ENCODE measurements at places on chromosomes 7 and 10.

DNA sequence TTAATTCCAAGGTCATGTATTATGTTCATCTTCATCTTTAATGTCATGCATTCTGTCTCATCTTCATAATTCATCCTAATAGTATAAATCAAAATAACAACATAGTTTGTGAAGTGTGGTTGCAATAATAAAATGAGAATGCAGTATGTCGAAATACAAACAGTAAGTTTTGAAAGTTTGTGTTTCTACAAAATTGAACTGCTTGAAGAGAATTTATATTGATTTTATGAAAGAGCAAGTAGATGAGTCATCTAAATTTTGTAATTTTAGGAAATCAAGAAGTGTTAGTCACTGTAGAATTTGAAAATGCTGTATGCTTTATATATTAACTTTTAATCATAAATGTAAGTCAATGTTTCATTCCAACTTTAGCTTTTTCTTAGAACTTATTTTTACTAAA is 190.5 kb upstream of the PPP1R3A start:
- DNase-seq, result no peak

- no peak for DNase-seq
Observed at GRCh38 chr10:12384906-12385305, 35.6 kb downstream of the CAMK1D start.

DNA sequence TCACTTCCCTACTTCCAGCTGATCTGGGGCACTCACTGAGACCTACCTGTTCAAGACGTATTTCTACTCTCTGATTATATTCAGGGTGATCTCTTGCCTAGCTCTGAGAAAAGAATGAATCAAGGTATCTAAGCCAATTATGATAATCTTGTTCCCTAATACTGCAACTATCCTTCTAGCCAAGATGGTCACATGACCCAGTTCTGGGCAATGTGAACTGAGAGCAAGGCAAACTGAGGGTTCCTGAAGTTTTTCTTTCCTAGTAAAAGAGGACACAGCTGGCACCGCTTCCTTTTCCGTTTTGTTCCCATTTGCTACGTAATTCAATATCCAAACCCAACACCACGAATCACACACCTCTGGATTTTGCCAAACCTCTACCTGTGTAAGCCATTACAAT is 5.9 kb upstream of the GPAM start:
- DNase-seq, result no peak

DNA sequence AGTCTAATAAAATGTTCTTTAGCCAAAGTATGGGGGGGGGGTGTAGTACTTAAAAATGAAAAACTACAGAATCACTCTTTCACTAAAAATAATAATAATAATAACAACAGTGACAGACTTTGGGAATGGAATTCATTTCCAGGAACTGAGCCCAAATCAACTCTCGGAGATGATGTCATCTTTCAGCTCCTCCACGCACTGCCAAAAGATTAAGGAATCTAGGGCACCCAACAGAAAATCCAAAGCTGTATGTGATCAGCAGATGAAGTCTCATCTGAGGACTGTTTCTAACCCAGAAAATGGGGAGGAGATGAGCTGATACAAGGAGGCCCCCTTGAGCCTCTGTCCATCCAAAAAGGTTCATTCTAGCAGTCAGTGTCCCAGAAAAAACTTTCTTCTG is 54.5 kb downstream of the GRB10 start:
- DNase-seq, result no peak

DNA sequence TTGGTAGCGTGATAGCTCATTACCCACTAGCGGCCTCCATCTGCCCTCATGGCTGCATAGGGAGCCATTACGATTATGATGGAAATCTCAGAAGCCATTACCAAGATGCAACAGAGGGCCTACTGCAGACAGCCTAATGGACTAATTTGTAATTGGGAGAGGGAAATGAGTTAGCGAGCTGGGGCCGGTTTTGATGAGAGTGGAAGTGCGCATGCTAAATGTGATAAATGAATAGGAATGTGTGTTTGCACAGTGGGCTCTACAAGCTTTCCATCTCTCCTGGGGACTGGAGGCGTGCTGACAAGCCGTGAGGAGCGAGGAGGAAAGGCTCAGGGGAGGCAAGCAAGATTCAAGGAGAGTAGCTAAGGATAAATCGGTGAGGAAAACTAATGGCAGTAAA is 644.5 kb upstream of the GALNT17 start:
- DNase-seq, result no peak

GRCh38 chr10:4473977-4474376 is 352.0 kb upstream of the AKR1E2 start:
- no peak for DNase-seq

DNA sequence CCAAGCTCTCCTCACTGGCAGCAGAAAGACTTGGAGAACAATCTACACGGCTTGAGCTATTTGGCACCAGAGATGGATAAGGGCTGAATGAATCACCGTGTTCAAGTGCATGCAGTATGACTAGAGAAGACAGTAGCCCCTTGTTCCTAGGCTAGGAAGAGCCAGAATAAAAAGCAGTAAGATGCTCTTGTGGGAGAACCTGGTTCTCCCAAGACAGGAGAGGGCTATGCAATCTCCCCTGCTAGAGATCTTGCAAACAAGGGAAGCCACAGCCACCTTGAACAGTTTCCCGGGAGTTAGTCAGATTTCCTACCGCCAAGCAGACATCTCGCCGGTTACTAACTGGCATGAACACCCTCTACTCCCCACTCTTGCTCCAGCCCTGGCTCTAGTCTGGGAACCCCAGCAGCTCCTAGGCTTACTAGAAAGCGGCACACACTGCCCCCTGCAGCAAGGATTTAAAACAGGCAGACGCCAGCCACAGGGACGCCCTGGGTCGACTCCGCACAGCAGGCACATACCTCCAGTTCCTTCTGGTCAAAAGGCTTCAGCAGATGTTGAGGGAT is 107.3 kb downstream of the SMURF1 start:
- DNase-seq, result peak; percentile 49

DNA sequence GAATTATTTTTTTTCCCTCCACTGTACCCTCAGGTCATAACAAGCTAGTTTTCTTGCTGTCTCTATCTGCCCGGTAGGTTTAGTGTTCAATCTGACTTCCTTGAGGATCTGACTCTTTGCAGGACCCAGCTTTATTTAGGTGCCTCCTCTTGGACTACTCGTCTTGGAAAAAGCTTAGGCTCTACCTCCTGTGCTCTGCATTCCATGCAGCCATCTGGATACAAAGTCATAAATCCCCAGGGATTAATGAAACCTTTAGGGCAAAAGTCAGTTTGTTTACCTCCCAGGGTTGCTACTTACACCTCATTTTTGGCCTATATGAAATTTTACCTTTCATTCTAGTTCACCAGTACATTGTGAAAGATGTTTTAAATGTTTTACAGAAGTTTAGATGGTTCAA is 8.0 kb downstream of the STAG3 start:
- no peak for DNase-seq

GRCh38 chr7:76259124-76260093 is 43.1 kb upstream of the HSPB1 start:
- DNase-seq, result no peak

GRCh38 chr10:88278912-88279311 is 304.2 kb downstream of the RNLS start:
- no peak for DNase-seq

All from urothelium cell line (cell line).